Hypothalamus (tissue), 51 donors: ENCODE measurements at places on chromosomes 4 and X.

DNA sequence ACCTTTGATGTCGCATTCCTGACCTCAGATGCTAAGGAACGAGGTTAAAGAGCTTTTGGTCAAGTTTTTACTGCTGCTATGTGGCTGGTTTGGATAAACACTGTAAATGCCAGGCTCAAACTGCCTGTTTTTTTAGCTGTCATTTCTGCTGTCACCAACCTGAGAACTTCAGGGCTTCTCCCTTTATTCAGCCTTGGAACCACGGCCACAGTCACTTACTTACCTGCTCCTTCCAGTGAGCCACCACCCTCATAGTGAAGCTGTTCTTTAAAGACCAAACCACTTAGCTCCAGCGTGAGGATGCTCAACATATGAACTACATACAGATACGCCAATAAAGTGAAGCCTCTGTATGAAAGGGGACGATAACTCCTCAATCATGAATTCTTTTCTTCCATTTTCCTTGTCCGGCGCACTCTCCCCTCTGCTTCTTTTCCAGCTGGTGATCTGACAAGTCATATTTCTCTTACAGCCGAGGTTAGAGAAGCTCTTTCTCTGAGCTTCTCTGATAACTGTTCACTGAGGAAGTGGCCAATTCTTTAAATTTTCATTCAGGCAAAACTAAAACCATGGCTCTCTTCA, 152.8 kb upstream of the ANK2 start:
- no peak for DNase-seq

DNA sequence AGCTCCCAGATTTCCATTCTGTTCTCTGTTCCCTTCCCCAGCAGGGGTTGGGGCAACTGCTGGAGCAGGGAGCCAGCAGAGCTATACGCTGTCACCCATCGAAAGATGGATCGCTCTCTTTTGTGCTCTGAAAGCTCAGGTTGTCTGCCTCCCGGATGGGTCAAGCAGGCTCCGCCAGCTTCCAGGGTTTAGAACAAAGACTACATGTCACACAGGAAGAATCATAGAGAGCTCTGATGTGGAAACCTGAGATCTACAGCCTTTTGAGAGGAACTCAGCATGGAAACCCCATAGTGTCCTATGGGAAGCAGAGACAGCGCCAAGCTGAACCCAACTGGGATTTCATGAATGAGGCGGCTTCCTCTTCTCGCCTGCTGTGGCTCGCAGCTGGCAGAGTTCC, 205.4 kb downstream of the HS3ST1 start:
- DNase-seq = no peak

DNA sequence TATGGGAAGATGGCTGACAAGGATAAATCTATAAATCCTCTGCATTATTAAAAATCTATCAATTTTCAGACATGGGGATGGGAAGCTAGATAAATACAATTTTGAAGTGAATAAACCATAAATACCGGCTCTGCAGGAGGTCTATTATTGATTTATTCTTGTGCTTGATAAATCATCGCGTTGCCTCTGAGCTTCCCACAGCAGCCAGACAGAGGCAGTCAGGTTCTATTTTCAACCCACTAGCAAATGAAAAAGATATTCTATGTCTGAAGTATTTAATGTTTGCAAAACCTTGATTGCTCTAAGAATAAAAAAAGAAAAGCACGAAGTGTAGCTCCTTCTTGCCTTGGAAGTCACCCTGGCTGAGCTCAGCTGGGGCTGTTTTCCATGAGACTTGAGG, 216.2 kb downstream of the DHRSX start:
- DNase-seq = no peak

GRCh38 chr4:47235721-47236120, 204.4 kb downstream of the GABRB1 start:
- DNase-seq = no peak

DNA sequence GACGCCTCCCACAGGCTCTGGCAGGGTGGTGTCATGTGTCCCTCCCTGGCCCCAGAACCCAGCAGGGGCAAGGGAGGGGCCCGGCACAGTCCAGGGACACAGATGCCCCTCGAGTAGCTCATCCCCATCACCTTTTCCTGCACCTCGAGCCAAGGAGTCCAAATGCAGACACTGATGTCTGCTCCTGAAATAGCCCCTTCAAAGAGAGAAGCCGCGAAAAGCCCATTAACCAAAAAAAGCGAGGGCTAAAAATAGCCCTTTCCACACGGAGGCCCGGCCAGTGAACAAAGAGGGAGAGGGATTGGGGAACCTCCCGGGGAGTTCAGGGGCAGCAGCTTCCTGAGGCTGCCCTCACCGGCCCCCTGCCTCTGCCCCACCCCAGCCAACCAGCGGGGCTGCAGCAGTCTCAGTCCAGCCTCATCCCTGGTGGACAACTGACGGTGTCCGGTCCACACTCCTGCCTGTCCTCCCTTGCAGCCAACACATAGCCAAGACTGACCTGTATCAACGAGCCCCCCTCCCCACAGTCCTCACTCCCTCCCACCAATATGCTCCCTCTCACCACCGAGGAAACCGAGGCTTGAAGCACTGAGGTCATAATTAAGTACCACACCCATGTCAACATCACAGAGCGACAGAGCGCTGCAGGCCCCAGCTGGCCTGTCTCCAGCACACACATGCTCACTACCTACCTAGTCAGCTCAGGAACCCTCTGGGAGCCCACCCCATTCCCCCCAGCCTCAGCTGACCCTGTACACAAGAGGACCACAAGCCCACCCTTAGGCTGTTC, 23.9 kb downstream of the WDR1 start:
- no peak for DNase-seq

DNA sequence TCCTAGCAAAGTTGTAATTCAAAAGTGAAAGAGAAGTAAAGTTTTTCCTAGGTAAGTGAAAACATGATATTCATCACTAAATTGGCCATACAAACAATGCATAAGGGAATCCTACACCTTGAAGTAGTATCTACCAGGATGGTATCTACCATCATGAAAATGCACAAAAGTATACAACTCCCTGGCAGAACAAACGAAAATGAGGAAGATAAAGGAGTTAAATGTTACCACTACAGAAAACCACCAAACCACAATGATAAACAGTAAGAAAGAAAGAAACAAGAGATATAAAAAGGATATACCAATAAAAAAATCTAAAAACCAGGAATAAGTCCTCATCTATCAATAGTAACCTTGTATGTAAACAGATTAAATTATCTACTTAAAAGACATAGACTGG, 26.9 kb downstream of the GK2 start:
- DNase-seq = no peak

GRCh38 chr4:88960576-88960975, 96.4 kb downstream of the FAM13A start:
- no peak for DNase-seq
